ENCODE measurements at places on chromosomes 7 and 10.
A peak's percentile ranks its signal among the peaks of the same experiment; 100 is the strongest.

DNA sequence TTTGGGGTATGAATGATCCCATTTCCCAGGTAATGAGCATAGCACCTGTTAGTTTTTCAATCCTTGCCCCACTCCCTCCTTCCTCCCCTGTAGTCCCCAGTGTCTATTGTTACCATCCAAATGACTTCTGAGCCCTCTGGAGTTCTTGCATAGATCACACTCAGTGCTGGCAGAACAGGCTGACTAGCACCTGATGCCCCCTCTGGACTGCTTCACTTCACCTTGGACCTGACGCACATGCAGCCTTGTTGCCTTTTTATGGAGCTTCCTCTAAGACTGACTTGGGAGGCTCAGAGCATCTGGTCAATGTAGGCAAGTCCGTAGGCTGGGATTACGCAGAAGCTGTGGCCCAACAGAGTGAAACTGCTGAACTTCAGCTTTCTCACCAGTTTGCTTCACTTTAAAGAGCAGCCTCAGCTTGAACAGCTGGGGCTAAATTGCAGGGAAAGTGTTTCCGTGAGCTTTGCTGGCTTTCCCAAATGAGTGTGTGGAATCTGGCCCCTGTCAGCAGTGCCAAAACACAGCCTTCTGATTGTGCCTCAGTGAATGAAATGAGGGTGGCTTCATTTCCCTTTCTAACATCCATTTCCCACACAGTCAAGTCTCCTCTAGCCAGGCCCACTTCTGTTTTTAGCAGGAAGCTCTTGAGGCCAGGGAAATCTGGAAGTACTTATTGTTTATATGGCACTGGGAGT, 48.5 kb downstream of the NXPH1 start:
- no peak for DNase-seq

DNA sequence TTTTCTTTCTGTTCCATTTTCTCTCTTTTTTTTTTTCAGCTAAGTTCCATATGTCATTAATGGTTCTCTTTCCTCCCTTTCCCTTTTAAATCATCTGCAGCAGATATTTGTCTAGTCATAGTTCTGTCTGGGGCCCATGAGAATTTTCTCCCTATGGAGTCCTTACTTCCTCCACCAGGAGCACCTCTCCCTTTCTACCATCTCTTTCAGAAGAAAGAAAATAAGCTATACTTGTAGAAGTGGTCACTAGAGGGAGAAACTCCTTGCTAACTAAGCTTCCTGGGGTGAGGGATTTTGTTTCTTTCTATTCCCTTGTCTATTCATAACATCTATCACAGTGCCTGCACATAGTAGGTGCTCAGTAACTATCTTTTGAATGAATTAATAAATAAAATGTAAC, 230.2 kb upstream of the HPS1 start:
- no peak for DNase-seq

DNA sequence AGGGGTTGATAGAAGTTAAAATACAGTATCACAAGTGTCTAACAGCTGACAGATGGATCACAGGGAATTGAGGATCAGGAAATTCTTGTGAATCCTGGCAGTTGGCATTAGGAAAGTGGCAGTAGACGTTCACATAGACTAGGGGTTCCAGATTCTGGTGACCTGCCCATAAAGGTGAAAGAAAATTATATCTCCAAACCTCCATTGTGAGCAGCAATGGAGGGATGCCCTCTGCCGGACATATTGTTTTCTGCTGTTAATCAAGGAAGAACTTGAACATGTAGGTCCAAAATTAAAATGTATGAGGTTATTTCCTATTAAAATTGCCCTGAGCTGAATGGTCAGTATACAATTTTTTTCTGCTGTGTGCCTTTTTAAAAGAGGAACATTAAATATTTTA, 5.1 kb downstream of the NME8 start:
- DNase-seq, result no peak

DNA sequence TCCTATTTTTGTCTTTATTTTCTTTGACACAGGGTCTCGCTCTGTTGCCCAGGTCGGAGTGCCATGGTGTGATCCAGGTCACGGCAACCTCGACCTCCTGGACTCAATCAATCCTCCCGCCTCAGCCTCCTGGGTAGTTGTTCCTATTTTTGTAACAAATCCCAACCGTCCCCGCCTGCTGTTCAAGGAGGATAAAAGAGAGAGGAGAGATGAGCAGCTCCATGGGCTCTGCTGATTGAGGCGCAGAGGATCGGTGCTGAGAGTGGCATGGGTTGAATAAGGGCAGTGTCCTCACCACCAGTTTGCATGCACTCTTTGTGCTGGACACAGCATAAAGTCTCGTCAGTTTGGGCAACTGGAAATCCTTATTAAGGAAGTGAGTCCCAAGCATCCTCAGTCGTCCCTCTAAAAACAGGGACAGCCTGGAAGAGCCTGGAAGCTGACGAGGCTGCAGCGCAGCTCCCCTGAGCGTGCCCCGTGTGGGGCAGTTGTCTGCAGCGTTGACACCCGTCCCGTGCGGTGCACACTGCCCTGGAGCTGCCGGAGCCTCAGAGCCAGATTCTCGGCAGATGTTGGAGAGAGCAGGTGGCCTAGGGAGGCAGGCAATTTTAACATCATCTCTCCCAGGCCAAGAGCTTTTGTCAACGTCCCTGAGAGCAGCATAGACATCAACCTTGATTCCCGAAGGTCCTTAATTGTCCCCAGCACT, 404.2 kb upstream of the RNF32 start:
- no peak for DNase-seq

DNA sequence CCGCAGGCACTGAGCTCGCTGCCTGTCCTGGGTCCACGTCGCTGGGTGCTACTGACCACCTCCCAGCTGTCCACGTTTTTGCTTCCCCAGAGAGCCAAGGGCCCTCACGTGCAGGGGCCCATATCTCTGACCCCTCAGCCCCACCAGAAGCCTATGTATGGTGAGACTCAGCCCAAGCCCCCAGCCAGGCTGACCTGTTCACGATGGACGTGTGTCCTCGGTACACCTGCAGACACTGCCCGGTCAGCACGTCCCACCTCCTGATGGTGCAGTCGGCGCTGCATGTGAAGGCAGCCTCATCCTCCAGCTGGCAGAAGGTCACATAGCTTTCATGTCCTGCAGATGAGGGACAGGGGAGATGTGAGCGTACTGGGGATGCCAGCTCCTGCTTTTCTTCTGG, 9.9 kb downstream of the WDR86 start:
- no peak for DNase-seq

- DNase-seq, result no peak
Observed at GRCh38 chr10:122191936-122192541, 79.1 kb upstream of the BTBD16 start.

GRCh38 chr10:71767420-71768035, 5.8 kb downstream of the VSIR start:
- no peak for DNase-seq

DNA sequence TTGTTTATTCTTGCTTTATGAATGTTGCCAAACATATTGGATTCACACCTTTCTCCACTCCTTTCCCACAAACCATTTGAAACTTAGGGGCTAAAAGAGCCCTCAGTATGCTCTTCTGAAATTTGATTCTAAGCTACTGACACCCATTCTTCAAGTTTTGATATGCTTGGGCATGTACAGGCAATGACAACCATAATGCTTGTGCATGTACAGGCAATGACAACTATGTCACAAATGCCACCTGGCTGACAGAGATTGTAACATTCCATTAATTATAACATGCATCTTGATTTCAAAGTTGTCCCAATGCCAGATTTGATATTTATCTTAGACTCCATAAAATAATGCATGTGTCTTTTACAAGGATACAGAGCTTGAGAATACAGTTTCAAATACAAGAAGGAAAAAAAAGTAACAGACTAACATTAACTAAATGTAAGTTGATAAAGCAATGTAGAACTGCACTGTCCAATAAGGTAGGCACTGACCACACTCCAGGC, 17.5 kb upstream of the CDK1 start:
- DNase-seq, result no peak

GRCh38 chr10:95544783-95545500, 16.2 kb downstream of the SORBS1 start:
- DNase-seq, result no peak

- DNase-seq, result no peak
Observed at GRCh38 chr10:75186310-75186709, 24.3 kb upstream of the VDAC2 start.

DNA sequence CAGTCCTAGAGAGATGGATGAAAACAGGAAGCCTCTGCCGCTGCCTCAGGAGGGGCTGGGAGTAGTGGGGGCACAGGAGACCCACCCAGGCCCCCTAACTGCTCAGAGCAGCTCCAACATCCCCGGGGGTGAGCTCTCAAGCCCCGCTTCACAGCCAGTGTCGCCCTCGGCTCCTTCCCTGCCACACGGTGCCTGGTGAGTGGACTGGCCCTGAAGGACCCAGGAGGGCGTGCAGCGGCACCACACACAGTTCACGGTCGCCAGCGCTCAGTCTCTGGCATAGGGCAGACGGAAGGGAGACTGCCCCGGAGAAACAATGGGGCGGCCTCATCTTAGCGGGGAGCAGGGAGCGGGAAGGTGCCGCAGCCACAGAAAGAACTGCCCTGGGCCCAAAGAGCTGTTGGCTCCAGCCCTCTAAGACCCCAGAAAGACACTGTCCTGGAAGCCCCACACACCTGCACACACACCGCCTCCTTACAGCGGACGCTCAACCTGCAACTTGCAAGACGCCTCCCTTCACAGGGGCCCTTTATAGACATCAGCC, 1.2 kb downstream of the CLDN15 start:
- no peak for DNase-seq

GRCh38 chr10:104406715-104407650, 53.4 kb downstream of the CFAP58 start:
- no peak for DNase-seq

DNA sequence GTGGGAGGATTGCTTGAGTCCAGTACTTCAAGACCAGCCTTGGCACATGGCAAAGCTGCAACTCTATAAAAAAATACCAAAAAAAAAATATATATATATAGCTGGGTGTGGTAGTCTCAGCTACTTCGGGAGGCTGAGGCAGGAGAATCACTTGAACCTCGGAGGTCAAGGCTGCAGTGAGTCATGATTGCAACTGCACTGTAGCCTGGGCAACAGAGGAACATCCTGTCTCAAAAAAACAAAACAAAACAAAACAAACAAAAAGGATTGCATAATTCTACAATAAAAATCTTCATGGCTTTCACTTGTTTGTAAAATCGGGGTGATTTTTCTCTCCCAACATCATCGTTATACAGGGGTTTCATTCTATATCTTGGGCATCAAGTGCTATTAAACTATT, 35.1 kb downstream of the GUSB start:
- DNase-seq, result peak; percentile 7

DNA sequence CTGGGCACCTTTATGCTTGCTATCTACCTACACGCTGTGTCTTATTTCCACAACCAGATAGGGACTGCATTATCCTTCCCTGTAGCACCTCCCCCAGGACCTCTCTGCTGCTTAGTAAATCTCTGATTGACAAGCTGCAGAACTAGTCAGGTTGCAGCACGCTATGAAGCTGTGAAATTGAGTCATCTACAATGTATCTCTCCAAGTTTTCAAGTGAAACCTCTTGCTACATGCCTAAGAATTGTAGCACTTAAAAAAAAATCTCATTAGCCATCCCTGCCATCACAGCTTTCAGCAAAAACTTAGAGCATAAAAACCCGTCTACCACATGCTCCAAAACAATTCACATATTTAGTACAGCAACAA, 69.7 kb upstream of the FGFR2 start:
- no peak for DNase-seq

Data from NCI-H2029 (cell line).